Fibroblast of pulmonary artery (primary cell): ENCODE measurements at places on chromosomes 3 and 15.

GRCh38 chr15:48370460-48370859, 39.2 kb downstream of the DUT start:
- peak; percentile 49 for DNase-seq

- DNase-seq: no peak
These were observed 323.4 kb upstream of the GOLIM4 start for GRCh38 chr3:168419091-168419490.

GRCh38 chr15:64045774-64046420, 388 bp downstream of the DAPK2 start:
- DNase-seq: no peak

DNA sequence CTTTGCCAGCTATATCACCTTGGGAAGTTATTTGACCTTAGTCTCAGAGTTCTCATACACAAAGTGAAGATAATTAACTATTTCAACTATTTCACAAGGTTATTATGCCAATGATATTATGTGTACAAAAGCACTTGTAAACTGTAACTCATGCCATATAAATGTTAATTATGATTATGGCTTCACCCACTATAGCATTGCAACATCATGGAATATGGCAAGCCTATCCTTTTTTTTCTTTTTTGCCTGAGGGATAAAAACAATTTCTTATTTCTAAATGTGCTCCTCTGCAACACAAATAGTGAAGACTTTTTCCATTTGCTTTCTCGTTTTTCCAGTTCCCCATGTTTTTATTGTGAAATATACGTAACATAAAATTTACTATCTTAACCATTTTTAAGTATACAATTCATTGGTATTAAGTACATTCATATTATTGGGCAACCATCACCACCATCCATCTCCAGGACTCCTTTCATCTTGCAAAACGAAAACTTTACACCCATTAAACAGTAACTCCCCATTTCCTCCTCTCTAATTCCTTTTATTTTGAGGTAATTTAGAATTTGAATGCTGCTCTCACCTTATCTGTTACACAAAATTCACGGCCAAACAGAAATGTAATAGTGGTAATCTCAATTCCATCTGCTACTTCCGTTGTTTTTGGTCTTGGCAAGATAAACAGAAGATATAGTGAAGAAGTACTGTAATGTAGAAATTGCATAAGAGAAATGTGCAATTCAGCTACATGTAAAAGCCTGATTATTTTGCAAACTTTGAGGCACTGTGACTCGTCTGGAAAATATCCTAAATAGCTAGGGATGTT, 46.3 kb downstream of the NANOGP8 start:
- peak; percentile 64 for DNase-seq

DNA sequence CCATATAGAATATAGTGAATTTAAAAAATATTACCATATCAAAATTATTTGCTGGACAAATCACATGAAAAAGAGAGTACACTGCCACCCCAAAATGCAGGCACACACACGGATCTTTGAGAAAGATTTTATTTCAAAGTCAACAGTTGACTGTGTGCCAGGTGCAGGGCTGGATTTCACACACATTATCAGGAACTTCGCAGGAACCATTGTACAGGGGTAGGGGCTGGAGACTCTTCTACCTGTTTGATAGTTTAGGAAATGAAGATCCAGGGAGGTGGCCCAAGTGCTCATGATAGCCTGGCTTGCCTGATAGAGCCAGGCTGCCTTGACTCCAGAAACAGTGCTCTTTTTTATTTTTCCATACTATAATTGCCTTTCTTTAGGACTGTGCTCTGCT, 54.2 kb downstream of the IL1RAP start:
- DNase-seq: peak; percentile 14

DNA sequence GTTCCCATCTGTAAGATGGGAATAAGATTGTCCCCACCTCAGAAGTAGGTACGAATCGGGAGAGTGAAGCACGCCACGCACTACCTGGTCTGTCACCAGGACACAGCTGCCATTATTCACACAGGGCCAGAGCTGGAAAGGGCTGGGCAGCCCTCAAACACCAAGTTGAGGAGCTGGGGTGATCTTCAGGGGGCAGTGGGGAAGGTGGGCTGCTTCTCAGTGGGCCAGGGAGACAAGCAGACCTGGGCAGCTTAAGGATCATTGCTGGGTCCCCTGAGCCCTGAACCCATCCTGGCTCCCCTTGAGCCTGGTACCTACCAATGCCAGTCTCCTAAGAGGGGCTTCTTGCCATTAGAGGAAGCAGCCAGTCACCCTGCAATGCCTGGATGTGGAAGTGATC, 82.1 kb downstream of the SMAD6 start:
- DNase-seq: no peak

DNA sequence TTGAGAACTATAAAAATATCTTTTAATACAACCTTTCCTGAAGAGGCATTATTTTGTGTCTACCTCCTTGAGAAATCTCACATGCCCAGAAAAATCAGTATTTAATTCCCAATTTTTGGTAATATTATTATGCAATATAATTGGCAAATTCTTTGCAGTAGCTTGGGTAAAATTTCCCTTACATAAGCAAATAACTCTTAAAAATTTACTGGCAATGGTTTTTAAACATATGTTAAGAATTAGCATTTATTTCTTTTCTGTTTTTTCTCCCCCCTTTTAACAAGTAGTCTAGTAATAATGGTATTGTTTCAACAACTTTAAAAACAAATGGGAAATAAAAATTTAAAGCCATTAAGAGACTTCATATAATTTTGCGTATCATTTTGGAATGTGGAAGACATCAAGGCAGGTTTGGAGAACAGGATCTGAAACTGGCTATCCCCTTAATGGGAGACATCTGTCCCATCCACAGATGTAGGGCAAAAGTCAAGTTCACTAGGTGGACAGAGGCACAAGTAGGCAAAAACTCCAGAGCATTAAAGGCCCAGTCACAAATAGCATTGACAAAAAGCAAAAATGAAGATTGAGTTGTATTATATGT, 89.6 kb upstream of the AADACL2 start:
- DNase-seq: no peak

DNA sequence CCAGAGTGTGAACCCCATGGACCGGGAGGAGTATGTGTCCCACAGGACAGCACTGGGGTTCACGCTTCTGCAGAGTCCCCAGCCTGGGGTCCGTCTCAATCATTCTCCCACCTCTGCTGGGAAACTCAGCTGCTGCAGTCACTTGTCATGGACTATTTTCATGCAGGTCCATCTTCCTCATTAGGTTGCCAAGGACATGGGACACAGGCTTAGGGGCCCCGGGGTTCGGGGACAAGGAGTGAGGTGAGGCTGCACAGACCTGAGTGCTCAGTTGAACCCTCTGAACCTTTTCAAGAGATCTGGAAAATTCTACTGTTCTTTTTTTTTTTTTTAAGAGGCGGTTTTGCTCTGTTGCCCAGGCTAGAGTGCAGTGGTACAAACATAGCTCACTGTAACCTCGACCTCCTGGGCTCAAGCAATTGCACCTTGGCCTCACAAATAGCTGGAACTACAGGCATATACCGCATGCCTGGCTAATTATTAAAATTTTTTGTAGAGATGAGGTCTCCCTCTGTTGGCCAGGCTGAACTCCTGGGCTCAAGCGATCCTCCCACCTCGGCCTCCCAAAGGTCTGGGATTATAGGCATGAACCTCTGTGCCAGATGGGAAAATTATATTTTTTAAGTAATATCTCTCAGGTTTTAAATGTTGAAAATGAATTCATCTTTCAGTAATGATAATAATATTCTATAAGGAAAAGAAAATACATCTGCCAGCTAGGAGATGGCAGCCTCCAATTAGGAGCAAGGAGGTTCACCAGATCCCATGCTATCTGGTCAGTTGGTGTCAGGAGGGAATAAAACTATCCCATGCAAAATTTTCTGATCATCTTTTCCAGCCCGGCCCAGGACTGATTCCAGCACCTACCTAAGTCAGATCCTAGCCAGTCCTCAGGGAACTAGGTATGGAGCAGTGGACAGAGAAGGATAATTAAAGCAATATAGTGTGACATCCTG, 45.2 kb downstream of the RPN1 start:
- DNase-seq: no peak

DNA sequence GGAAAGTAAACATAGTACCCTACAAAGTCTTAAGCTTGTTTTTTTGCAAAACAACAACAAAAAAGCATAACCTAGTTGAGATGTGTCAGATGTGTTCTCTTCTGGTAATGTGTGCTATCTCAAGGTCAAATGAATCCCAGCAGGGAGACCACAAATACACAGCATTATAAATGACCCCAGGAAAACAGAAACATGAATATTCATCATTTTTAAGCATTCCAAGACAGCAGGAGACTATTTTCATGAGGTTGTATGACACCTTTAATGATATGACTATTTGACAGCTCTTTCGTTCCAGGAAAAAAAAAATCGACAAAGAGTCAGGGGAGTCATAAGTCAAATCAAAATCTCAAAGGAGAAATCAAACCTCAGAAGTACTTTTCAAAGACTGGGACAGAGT, 62.7 kb upstream of the CBLB start:
- DNase-seq: no peak

DNA sequence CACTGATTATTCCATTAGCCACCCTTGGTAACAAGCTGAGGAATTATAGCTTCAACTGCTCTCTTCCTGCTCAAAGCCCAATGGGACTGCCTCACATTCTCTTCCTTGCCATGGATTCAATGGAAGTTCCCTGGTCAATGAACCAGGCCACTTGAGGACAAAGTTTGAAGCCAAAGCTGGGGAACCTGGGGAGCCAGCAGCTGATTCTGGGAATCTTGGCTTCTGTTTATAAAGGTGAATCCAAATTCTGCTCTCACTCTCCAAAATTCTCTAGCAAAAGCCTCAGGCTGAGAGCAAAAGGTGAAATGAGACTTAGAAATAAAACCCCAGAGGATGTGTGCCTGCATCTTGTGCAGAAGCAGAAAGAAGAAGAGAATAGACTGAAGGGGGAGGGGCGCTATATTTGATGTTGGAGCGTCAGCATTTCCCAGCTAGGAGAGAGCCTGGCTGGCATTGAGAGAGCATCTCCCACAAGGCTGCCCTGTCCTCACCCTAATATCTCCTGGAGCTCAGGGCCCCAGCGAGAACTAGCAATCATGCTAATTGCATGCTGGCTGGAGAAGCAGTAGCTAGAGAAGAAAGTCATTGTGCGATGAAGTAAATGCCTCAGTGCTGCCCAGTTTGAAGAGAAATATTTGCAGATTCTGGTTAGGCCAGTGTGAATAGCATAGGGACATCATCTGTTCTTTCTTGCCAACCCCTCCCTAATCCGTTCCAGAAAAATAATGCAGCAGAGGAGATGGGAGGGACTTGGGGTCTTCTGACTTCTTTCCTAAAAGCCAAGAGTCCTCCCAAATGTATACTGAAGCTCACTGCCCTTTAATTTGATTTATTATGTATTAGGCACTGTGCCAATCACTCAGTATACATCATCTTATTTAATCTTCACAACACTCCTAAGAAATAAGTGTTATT, 34.9 kb upstream of the GAP43 start:
- DNase-seq: no peak

- no peak for DNase-seq
These were observed 1.1 kb upstream of the TPM1 start for GRCh38 chr15:63041402-63041973.

- DNase-seq: no peak
These were observed 17.6 kb upstream of the ISLR start for GRCh38 chr15:74155766-74156417.

GRCh38 chr3:73431183-73431900, 193.4 kb downstream of the PDZRN3 start:
- no peak for DNase-seq

DNA sequence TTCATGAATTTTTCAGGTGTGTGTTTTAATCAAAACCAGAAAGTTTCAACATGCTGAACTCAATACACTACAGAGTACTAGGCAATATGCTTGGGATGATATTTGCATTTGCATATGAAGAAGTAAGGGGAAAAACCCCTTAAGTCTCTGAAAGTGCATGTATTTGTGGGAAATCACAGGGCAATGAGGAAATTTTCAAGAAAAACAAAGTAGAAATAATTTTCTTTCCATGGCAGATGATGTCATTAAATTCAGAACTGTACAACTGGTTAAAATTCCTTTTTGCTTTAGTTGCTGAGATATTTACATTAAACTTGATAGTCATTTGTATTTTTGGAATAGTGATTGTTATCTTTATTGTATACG, 294.0 kb upstream of the TBC1D5 start:
- no peak for DNase-seq

DNA sequence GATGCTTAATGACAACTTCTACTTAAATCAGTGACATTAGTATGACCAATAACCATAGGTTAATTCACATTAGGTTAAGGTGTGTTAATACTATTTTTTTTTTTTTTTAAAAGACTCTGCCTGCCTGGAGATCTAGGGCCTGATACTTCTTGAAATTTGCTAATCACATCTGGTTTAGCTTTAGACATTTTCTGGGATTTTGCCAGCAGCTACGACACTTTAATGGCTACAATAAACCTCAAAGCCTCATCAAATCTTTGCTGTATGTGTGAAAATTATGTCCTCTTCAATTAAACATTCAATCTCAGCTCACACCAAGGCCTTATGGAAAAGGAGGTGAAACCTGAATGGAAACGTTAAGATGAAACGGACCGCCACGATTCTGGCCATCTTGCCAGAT, 167.9 kb downstream of the GREM1 start:
- no peak for DNase-seq

DNA sequence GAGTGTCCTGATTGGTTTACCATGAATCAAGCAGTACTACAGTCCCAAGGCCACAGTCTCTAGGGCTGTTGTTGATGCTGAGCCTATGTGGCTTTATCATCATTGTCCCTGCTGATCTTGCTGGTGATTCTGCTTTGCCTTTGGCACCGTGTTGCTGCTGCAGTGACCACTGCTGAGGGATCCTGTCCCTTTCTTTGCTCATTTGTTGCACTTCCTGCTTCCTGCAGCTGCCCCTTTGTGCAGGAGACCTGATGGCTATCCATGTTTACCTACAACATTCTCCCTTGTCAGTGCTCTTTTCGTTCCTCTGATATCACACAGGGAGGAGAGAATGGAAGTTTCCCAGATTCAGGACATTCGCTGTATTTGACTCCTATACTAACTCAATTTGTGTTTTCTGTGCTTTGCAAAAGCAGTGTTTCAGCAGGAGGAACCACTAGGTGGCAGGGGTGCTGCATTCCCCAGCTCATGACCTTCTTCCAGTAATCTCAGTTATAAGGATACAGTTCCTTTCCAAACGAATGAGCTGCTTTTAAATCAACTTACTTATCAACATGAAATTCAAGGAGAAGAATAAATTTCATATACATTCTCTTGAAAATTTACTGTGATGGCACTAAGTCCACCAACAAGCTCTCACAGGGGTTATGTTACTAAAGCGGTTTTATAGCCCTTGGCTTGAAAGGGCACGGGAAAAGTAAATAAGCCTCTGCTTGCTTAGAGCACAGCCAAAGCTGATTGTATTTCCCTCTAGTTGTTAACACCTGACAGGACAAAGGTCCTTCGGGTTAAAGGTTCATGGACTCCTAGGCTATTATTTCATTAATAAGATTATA, 9.7 kb upstream of the THUMPD3 start:
- DNase-seq: peak; percentile 84

GRCh38 chr3:139676108-139676507, 1.7 kb downstream of the NMNAT3 start:
- DNase-seq: no peak

DNA sequence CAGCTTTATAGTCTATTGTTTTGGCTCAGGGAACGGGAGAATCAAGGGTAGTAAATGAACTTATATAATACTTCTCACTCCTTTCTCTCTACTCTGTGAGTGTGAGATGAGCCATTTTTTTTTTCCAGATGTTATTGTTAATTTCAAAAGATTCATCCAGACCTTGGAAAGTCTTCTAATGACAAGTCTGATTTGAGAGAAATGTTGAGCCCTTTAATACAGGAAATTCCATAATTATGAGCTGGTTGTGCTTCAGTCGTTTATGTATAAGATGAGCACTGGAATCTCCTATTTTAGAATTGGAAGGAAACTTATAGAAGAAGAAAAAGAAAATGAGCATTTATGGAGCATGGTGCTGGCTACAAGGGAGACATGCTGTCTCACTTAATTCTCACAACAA, 92.0 kb downstream of the FBN1 start:
- no peak for DNase-seq
